ENCODE measurements at places on chromosomes 2 and 18.

DNA sequence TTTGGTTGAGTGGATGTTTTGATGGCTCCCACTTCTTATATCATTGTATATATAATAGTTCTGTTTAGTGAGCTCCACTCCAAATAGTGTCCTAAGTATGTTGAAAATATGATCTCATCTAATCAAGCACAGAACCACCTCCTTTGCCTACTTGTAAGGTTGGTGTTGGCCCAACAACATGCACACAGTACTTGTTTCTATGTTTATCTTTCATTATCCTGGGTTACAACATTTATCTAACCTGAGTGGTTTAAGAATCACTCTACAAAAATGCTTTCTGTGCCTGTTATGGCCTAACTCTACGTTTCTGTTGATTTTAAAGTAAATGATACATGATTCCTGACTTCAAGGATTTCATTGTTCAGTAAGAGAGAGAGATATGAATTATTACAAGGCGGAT, 281.9 kb downstream of the FIGN start:
- DNase-seq: no peak

DNA sequence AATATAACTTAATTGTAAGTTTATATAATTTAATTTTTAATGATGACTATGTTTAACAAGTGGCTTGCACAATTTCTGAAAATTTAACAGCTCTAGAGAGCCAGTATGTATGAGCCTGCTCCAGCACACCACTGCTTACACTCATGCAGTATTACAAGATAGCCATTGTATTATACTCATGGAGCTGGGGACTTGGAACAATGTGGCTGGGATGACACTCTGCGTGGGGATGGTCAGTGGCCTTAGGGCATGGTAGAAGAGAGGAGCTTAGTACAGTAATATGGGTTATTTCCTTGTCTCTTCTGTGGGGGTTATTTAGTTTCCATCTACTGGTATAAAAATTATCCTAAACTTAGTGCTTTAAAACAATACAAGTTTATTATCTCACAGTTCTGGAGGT, 105.1 kb upstream of the STON1 start:
- DNase-seq: no peak

- DNase-seq: no peak
These were observed 285.0 kb downstream of the GULP1 start for GRCh38 chr2:188576651-188577050.

- peak; percentile 24 for DNase-seq
These were observed at the start of gene STON1 for GRCh38 chr2:48530033-48530811. Gene STON1, plus strand, starts transcription at chr2:48530154. Its CDS starts 50,480 bp downstream, at chr2:48580634.
